KBM-7 (cell line): ENCODE measurements at places on chromosomes 4 and X.
A peak's percentile ranks its signal among the peaks of the same experiment; 100 is the strongest.

- no peak for DNase-seq
Observed at GRCh38 chr4:154088741-154089140, 299.9 kb upstream of the SFRP2 start.

- DNase-seq, result peak; percentile 51
Observed at GRCh38 chrX:9466124-9466495, 1.3 kb downstream of the TBL1X start.

- no peak for DNase-seq
Observed at GRCh38 chrX:15601932-15602331, 1.2 kb upstream of the ACE2 start.

- DNase-seq, result no peak
Observed at GRCh38 chrX:19179389-19179788, 57.1 kb upstream of the ADGRG2 start.

- DNase-seq, result peak; percentile 37
Observed at GRCh38 chr4:36313301-36313700, 31.9 kb downstream of the DTHD1 start.

GRCh38 chr4:123363729-123364128 lies 32.9 kb upstream of the SPRY1 start:
- DNase-seq, result no peak

GRCh38 chr4:52982946-52983340 lies 120.8 kb downstream of the RASL11B start:
- DNase-seq, result no peak

- no peak for DNase-seq
Observed at GRCh38 chr4:168835880-168836454, 174.1 kb downstream of the CBR4 start.

- DNase-seq, result no peak
Observed at GRCh38 chr4:85905761-85906160, 430.8 kb downstream of the ARHGAP24 start.

DNA sequence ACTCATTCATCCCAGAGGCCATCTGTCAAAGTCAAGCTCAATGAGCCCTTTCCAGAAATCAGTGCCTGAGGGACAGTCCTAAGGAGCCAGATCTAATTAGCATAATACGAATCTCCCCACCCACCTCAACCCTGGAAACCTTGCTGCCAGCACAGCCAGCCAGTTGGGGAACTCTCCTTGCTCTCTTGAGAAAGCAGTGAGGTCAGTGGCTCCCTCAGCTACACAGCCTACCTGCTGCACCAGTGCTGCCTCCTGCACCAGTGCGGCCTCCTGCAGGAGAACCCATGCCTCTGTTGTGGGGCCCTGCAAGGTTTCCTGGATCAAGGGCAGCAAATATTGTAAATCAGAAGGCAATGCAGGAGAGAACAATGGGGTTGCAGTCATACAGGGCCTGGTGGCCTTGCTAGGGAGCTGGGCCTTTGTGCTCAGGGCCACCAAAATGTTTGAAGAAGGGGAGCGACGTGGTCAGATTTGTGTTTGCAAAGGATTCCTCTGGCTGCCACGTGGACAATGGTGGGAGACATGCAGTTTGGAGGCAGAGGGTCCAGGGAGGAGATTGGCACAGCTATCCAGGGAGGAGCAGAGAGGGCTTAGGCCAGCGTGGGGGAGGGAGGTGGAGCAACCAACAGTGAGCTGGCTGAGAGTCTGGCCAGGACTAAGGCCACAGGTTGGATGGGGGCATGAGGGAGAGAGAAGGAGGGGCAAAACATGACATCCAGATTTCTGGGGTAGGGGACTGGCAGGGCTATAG lies 124.3 kb upstream of the MAMLD1 start:
- DNase-seq, result no peak

- DNase-seq, result peak; percentile 79
Observed at GRCh38 chr4:48047421-48047844, 30.9 kb downstream of the NIPAL1 start.

DNA sequence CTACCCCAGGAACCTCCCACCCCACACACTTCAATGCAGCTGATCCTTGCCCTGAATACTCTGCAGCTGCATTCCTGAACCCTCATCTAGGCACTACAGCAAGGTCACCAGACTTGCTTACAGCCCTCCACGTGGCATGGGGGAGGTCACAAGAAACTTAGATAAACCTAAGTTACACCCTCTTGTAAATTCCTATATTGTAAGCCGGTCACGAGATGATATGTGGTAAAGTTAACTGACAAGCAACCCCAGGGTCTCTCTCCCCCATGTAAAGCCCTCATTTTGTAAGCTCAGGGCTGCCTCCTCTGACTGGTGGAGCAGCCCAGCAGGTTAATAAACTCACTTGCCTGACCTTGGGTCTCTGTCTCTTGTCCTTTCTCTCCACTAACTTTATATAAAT lies 570.7 kb downstream of the PCDH7 start:
- DNase-seq, result no peak

- DNase-seq, result no peak
Observed at GRCh38 chr4:78149751-78150542, 92.8 kb downstream of the FRAS1 start.

GRCh38 chrX:102849396-102849795 lies 87.7 kb upstream of the RAB40AL start:
- no peak for DNase-seq

DNA sequence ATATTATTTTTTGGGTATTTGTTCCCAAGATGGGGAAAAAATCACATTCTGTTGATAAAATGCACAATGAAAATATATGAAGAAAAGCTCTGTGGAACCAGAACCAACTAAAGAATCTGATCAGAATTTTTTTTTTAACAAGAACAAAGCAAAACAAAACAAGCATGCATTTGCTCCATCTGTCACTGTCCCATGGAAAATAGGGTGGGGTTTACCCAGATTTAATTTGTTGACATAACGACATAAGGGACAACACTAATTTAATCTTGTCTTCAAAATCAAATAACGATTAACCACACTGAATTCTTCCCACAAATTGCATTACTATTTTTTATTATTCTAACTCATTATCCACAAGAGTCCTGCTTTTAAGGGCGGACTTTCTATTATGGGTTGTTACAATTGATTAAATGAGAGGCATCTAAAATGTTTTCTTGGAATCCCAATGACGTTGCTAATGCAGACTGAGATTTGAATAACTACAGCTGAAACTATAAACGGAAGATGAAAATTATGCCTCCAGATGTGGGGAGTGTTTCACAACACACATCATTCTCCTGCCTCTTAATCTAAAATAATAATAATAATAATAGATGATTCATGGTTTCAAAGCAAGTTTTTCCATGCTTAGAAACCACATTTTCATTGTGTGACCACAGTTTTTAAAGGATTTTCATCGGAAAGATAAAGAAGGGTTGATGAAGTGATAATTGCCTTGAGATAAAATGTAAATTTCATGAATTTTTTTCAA lies 307.0 kb upstream of the CPEB2 start:
- DNase-seq, result no peak

GRCh38 chr4:15066140-15066539 lies 63.9 kb downstream of the CPEB2 start:
- DNase-seq, result no peak

DNA sequence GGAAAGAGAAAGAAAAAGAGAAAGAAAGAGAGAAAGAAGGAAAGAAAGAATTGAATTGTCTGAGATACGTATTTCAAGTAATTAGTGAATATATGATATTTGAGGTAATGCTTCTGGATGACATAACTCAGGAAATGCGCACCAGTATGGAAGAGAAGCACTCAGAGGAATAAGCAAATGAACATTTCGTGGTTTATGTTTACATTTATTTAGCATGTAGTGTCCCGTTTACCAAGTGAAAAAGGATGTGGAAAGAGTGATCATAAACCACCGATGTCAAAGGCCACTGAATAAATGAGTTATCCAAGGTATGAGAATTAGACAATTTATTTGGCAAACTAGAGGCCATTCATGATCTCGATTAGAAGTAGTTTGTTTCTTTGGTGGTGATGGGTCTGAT lies 200.4 kb downstream of the ARAP2 start:
- DNase-seq, result no peak

DNA sequence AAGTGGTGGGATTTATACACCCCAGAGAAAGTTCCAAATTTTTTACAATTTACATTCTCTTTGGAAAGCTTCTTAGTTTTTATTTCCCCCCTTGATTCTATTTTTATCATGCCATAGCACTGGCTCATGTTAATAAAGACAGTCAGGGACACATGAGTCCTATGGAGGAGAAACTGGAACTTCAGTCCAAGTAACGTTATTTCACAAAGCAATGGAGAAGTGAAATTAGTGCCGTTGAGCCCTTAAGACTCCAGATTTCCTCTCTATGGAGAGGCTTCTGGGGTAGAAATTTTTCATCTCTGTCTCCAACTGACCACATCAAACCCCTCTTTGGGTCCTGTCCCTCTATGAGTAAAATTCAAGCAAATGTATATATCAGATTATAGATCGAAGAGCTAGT lies 12.8 kb upstream of the TASL start:
- no peak for DNase-seq

GRCh38 chrX:19566359-19567222 lies 51.3 kb upstream of the MAP3K15 start:
- DNase-seq, result peak; percentile 97

GRCh38 chrX:139826065-139827044 lies 106.5 kb downstream of the ATP11C start:
- no peak for DNase-seq

DNA sequence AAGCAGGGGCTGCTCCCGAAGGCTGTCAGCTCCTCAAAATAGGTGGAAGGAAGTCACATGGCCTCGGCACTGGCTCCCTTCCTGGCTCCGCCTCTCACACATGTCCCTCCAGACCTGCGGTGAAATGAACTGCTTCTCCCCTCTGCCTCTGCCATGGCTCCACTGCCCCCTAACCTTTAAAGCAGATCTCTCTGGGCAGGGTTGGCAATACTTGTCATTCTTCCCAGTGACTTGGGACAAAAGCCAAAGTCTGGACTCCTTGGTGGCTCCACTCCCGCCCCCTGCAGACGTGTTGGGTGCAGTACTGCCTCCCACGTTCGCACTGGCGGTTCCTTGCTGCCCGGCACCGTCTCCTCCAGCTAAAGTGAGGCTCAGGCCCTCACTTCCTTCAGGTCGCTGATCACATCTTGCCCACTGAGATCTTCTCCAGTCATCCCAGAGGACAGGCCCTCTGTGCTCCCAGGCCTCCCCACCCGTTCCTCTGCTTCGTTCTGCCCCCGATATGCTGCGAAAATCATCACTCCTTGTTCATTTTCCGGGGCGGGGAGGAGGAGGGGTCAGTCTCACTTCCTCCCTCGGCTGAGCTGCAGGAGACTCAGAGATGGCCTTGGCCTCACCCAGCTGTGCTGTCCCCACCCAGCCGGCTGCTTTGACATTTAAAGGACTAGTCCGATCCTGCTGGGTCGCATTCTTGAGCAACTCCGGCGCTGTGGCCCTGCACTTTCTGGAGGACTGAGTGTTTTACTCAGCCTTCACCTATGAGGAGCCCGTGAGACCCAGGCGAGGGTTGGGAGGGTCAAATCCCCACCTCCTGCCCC lies 97.4 kb downstream of the PHKA2 start:
- peak; percentile 85 for DNase-seq

GRCh38 chr4:48546336-48546735 lies 56.3 kb downstream of the ZAR1 start:
- peak; percentile 57 for DNase-seq

- no peak for DNase-seq
Observed at GRCh38 chrX:55451626-55451989, 319 bp upstream of the MAGEH1 start.

DNA sequence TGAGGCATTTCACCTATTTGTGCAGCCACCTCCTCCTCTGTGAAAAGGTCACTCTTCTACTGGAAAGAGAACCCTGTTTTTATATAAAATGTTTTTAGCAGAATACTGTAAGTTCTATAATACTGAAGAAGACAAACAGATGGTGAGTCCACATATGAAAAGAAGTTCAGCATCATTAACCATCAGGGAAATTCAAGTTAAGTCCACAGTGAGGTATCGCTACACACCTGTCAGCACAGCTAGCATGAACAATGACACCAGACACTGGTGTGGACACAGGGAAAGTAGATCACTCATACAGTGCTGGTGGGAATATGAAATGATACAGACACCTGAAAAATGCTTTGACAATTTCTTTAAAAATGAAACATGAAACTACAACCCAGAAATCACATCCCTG lies 133.0 kb downstream of the MAD2L1 start:
- DNase-seq, result no peak

GRCh38 chrX:1516596-1517104 lies 20.3 kb downstream of the P2RY8 start:
- DNase-seq, result no peak

DNA sequence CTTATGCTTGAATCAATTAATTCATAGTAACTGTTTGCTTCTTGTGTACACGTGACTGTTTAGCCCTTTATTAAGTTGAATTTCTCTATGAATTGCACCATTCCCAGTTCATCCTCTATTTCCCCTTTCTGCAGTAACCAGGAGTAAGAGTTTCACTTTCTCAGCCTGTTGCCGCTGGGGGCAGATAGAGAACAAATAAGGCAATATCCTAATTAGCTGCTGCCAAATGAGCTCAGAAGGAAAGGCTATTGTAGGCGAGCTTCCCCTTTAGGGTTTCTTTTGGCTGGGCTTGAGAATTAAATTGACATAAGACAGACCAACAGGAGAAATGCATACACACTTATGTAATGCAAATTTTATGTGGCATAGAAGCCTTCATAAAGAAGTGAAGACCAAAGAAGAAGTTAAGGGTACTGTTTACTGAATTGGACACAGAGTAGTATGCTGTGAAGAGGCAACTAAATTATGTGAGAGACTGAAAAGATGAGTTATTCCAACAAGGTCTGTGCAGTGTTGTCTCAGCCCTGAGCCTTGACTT lies 1594.7 kb downstream of the TECRL start:
- peak; percentile 18 for DNase-seq

GRCh38 chr4:127370604-127371003 lies 262.2 kb upstream of the INTU start:
- peak; percentile 19 for DNase-seq

DNA sequence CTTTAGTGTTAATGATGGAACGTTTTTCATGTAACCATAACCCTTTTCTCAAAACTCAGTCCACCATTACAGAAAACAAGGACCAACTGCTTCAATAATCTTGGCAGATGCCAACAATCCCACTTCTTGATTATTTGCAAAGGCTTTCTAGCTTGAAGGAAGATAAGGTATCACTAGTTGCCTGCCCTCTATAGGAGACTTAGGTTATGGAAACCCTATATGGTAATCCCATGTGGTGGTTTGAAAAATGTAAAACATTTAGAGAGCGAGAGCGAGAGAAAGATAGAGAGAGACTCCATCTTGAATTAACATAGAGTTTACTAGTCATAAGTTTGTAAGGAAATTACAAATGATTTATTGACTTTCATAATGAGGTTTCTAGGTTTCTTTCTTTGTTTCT lies 1627.5 kb upstream of the TENM3 start:
- no peak for DNase-seq

DNA sequence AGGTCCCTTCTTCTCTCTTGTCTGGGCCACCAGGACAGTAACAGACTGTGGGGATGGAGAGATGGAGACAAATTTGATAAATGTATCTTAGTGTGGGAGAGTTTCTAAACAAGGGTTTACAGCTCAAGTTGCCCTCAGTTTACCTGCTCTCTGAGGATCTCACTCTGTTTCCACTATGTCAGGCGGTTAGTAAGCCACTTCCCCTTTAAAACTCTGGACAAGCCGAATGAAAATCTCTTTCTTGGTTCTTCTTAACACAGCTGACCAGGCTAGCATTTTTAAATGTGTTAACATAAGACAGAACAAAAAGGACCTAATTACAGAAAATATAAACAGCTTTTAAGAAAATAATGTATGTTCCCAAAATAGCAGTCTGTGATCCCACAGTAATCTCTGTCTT lies 2.9 kb upstream of the SCARB2 start:
- DNase-seq, result no peak

- no peak for DNase-seq
Observed at GRCh38 chrX:9902656-9903055, 64.5 kb upstream of the CLDN34 start.
